Cardiac ventricle fibroblast (primary cell): ENCODE measurements at places on chromosomes 2 and 18. TPM values are rescaled to one million over a fixed set of nuclear protein-coding genes. Genes with fewer than 3 reads are reported as not detected.

Gene TNFAIP6
- 19.3 and 29.5 TPM in 2 replicates for total RNA-seq

Gene ECEL1
- not detected in 2 replicates for total RNA-seq

Gene REG3A
- total RNA-seq: not detected in 2 replicates

Gene TMEM247
- total RNA-seq: not detected in 2 replicates

Gene TPO
- total RNA-seq: not detected in 2 replicates

Gene OSBPL6
- total RNA-seq: 4.1 and 4.6 TPM in 2 replicates

Gene KCNF1
- not detected in 2 replicates for total RNA-seq
